ENCODE measurements at places on chromosomes 12 and 14.

DNA sequence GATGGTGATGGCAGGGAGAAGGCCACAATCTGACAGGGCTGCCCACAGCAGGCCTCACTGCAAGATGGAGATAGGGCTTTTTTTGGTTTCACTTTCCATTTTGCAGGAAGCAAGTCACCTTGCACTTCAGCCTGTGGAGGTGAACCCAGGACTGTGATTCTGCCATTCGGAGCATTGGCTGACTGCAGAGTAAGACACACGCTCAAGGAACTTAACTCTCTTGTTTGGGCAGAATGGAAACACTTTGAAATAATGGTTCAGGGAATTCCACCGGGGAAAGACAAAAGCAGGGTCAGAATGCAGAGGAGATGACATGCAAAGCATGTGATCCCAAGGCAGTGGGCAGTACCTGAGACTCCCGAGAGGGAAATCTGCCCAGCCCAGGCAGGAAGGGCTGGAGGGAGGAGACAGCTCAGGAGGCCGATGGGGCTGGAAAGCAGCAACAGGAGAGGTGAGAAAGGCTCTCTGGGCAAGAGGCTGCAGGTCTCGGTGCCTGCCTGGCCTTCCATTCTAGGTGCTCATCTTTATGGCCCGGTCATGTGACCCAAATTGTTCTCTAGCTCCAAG, 58.7 kb upstream of the PRMT8 start:
- no peak for DNase-seq

DNA sequence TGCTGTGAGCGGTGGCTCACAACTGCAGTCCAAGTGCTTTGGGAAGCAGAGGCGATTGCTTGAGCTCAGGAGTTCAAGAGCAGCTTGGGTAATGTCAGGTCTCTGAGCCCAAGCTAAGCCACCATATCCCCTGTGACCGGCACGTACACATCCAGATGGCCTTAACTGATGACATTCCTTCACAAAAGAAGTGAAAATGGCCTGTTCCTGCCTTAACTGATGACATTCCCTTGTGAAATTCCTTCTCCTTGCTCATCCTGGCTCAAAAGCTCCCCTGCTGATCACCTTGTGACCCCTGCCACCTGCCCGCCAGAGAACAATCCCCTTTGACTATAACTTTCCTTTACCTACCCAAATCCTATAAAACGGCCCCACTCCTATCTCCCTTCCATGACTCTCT, 48.6 kb downstream of the SLC25A47 start:
- DNase-seq = no peak

- no peak for DNase-seq
These were observed 39.4 kb downstream of the CRACR2A start for GRCh38 chr12:3713483-3713882.

- DNase-seq = no peak
These were observed 69.4 kb upstream of the EVL start for GRCh38 chr14:99995700-99996356.

DNA sequence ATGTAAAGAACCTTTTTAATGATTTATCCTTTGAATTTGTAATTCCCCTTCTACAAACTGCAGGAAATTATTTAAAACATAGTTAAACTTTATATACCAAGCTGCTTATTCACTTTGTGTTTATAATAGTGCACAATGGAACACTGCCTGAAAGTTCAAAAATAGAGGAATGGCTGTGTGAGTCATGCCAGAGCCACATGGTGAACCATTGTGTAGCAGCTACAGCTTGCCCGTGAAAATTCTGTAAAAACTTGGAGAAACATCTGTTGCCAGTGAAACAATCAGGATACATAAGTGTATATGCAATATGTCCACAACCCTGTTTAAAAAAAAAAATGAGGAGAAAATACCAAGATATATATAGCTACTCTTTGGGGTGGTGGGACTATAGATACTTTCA, 59.5 kb downstream of the VEZT start:
- peak; percentile 88 for DNase-seq

- DNase-seq = no peak
These were observed 210.2 kb downstream of the KCNC2 start for GRCh38 chr12:74999474-74999873.

DNA sequence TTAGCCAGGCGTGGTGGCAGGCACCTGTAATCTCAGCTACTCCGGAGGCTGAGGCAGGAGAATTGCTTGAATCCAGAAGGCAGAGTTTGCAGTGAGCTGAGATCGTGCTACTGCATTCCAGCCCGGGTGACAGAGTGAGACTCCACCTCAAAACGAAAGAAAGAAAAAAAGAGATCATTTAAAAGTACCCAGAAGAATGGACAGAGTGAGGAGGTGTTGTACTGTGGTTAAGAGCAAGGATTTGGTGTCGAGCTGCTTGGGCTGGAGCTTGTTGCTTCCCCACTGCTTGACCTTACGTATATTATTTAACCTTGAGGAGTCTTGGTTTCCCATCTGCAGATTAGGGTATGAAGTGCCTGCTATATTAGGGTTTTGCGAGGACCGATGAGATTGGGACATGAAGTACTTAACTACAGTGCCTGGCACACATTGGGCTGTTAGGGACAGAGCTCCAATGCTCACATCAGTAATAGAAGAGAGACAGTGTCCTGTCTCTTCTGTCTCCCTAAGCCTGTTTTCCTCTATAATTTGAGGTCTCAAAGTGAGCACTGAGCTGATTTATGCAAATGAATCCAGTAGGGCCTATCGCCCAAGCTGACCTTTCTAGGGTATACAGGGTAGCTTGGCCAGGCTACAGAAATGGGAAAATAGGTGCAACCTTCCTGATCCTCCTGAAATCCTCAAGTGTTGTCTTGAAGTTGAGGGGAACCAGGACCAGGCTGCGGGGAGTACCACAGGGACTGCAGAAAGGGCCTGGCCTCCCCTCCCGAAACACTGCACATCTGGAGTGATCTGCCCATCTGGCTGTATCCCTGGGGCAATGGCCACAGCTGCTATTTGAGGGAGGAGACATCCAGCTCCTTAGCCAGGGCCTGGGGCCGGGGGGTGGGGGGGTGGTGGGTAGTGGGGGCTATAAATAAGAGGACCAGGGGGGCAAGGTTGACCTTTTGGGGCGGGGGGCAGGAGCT, 8.6 kb upstream of the HDAC7 start:
- DNase-seq = no peak

GRCh38 chr12:17278946-17279345, 673.0 kb upstream of the LMO3 start:
- DNase-seq = no peak

- DNase-seq = no peak
These were observed 104.6 kb downstream of the BICD1 start for GRCh38 chr12:32211066-32211899.

GRCh38 chr12:27523305-27523641, 733 bp upstream of the PPFIBP1 start:
- no peak for DNase-seq

- DNase-seq = no peak
These were observed 20.8 kb upstream of the NXPH4 start for GRCh38 chr12:57195611-57196371.

DNA sequence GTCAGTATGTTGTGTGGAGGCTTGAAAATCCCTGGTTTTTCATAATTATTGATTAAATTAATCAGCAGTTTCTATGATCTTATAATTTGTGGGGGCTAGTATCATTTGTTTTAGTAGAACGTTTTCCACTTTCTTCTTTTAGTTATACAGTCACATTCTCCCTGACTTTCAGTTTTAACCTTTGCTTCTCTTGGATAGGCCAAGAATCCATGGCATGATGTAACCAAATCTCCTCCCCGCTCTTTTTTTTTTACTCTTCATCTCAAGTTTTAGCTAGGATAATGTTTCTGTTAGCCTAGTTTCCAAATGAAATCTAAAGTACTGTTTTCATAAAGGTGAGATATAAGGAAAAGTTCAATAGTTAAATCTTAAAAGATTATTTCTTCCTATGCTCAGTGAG, 106.5 kb downstream of the TMEM117 start:
- no peak for DNase-seq

GRCh38 chr12:116087399-116087798, 190.1 kb downstream of the MED13L start:
- DNase-seq = no peak

- peak; percentile 15 for DNase-seq
These were observed 24.0 kb downstream of the CCDC38 start for GRCh38 chr12:95918194-95918993.

DNA sequence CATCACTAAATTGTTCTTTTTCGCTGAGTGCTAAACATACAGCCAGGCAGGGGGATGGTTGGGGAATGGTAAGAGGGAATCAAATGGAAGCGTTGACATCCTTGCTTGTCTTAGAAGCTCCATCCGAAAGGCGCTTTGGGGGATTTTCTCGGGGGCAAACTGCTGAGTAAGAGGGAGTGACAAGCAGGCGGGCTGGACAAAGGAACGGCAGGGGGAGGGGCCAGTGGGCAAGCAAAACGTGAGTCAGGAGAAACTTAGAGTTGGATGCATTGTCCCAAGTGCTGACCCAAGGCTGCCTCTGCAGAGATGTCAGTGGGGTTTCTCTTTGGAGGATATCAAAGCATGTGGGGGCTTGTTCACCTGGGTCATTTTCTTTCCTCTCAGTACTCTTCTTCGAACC, 480.5 kb downstream of the VRK1 start:
- DNase-seq = no peak

- no peak for DNase-seq
These were observed 243.8 kb downstream of the ADGRD1 start for GRCh38 chr12:131197490-131197889.

DNA sequence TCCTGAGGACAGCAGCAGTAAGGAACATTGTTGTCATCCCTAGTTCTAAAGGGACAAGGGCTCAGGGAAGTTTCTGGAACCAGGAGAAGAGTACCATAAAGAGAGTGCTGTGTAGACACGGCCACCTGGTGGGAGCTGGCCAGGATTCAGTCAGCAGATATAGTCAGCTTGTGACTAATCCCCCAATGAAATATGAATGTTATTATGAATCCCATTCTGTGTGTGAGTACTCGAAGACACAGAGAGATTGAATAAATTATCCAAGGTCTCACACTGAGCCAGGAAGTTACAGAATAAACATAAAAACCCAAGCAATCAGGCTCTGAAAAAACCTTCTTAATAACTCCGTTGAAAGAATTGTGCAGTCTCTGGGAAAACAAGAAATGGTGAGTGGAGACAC, 1359.5 kb downstream of the AACS start:
- DNase-seq = no peak

- peak; percentile 74 for DNase-seq
These were observed 56.9 kb downstream of the LMNTD1 start for GRCh38 chr12:25496098-25496587.

DNA sequence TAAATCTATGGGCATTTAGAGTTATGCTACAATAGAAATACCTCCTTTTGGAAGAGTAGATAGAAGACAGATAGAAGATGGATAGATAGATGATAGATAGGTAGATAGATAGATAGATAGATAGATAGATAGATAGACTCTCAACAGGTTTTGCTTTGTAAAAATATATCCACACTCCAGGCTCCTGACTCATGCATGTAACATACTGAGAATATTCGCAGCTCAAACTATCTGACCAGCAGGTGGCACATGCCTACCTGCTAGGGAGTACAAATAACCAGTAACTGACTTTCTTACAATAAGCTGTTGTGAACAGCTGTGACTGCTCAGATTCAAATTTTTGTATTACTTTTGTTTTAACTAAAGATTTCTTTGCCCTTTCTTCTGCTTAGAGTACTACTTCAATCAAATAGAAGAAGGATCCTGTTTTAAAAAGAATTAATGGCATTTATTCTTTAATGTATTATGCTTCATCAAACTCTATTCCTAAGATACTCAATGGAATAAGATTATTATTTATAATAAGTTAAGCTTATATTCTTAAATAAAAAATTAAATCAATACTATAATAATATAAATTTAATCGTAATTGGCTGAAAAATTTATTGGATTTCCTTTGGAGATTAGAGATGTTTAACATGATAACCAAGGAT, 15.8 kb upstream of the CPNE8 start:
- DNase-seq = no peak

DNA sequence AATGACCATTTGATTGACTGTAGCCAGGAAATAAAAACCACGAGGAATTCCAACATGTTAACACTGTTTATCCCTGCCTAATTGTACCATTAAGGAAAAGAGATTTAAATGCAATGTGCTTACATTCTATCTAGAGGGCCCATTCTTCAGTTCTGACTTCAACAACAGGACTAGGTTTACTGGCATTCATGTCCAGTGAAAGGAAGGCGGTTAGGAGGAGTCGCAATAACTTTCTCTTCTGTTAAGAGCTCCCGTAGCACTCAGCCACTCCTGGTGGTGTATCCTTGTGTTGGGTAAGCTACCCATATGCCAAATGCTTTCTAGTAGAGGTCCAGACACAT, 154.7 kb downstream of the STXBP6 start:
- DNase-seq = peak; percentile 37

- DNase-seq = no peak
These were observed 224.2 kb upstream of the FKBP4 start for GRCh38 chr12:2570562-2570961.

- no peak for DNase-seq
These were observed 230.5 kb downstream of the ETNK1 start for GRCh38 chr12:22855456-22855855.

DNA sequence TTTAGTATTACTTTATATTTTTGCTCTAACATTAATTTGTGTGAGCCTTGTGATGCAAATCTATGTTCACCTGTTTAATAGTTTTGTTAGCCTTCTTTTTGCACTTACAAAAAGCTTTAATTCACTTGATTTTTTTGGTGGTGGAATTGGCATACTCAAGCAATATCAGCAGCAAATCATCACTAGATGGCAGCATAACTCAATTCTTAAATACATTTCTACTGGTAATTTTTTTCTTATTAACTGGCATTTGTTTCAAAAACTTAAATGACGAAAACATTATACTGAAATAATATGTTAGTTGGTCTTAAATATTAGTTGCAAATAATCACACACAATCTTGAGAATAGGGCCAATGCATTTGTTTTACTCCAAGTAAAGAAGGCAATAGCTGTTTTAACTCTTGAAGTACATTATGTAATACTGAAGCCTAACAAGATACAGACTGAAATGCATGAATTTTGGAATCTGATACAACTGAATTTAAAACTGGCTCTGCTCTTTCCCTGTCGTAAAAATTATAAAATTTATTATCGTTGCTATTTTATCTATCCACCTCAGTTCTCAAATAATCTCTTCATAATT, 151.5 kb downstream of the ATXN7L3B start:
- DNase-seq = peak; percentile 13

Data from fibroblast of skin of left quadriceps (primary cell).